ENCODE measurements at places on chromosomes 2 and 18.
A peak's percentile ranks its signal among the peaks of the same experiment; 100 is the strongest.

DNA sequence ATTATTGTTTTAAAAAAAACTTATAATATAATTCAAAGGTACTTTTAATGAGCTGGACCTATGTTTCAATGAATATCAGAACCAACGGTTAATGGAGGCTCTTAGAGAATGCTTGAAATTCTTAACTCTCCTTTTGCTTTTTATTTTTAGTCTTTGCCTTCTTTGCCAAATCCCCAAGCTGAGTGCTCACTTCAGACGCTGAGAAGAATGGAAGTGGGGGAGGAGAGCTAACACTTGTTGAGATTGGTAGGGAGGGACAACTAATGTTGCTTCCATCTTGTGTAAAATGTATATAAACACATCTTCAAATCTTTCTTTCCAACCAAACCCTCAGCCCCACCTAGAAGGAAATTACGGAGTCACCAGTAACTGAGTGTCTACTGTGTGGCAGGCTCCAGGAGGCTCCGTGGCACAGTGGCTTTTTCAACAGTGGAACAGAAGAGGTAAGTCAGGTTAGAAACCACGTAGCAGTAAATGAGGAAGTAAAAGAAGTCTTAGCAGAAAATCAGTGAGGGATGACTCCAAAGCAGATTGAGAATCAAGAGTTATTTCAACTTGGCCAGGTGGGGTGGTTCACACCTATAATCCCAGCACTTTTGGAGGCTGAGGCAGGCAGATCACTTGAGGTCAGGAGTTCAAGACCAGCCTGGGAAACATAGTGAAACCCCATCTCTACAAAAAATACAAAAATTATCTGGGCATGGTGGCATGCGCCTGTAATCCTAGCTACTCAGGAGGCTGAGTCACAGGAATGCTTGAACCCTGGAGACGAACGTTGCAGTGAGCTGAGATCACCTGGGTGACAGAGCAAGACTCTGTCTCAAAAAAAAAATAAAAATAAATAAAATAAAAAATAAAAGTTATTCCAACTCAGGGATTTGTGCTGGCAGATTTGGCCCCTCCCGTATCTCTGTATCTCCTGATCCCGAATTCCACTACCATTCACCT, 45.0 kb upstream of the CREB1 start:
- DNase-seq = no peak

- no peak for DNase-seq
Measured at GRCh38 chr2:22867973-22868372, 517.0 kb upstream of the KLHL29 start.

DNA sequence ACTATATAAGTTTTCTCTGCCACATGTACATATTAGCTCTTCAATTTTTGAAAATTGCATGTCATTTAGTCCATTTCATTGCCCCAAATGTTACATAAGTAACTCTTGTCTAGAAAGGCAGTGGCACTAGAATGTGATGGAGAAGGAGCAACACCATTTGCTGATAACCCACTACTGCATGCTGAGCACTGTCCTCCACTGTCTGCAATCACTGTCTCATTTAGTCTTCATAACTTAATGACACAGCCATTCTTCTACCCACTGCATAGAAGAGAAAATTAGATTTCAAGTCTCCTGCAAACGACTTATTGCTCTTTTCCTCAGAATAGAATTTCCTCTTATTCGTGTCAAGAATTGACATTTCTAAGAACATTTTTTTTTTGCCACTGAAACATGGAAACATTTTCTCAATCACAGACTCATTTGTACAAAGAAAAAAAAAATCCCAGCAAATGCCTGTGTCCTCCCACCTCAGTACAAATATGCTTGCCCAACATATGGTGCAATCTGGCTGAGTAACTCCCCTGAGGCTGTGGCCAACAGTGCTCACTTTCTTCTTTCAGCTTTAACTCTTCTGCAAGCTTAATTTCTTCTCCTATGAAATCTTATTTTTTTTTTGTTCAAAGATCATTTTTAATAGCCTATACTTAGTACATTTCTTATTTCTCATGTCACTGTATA, 768.6 kb upstream of the HS6ST1 start:
- no peak for DNase-seq

DNA sequence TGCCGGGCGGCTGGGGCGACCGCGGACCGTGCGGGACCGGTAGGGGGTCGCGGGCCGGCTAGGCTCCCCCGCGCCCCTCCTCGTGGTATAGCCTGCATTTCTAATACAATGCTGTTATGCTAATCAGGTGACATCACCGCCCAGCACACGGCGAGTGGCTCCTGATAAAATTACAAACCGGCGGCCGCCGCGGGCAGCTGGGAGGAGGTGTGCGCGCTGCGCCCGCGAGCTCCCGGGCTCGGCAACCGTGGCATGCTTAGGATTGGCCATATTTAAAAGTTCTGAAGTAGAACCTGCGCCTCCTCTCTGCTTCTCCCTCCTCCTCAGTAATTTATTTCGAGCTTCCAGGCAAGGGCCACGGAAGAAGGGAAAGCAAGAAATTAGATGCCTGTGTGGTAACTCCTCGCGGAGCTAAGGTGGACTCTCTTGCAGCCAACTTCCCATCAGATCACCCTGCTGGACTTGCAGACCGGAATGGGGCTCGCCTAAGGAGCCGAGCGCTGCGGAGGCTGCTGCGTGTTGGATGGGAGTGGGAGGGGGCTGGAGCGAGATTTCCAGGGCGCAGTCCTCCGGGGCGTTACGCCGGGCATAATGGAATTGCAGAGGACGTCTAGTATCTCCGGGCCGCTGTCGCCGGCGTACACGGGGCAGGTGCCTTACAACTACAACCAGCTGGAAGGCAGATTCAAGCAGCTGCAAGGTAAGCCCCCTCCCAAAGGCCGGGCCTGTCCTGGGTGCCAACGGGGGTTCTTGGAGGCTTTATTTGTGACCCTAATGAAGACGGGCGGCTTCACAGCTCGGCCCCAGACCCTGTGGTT, 102.3 kb downstream of the SPTBN1 start:
- DNase-seq = peak; percentile 51

- no peak for DNase-seq
Measured at GRCh38 chr2:10977621-10978020, 65.9 kb downstream of the KCNF1 start.

DNA sequence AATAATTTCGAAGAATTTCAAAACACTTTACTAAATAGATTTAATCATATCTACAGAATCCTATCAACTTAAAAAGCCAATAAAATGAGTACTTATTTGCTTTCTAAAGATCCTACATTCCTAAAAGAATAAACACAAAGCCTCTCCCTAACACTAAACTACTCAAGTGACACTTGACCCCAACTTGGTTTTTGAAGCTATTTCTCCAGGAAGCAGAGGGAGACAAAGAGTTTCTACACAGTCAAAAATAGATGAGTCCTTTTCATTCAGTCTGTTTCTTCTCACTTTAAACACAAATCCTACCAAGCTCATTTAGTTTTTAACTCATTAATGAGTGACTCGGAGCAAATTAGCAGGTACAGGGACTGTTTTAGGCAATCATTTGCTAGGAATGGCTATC, 2.1 kb downstream of the ATL2 start:
- no peak for DNase-seq

- no peak for DNase-seq
Measured at GRCh38 chr2:54876764-54877163, 153.3 kb downstream of the EML6 start.

DNA sequence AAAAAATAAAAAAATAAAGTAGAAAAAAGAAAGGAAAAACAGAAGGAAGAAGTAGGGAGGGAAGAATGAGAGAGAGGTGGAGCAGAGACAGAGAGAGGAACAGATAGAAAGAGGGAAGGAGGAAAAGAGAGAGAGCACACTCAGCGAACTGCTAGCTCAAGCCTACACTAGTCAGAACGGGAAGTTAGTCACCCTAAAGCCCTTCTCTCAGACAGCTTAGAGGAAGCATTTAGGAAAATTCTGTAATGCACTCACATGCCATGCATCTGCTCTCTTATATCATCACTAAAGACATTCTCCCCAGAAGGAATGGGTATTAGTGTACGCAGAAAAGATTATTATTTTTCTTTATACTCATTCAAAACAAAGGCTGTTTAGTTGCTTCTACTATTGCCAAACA, 68.1 kb upstream of the SULT1C3 start:
- DNase-seq = no peak

- DNase-seq = no peak
Measured at GRCh38 chr2:71720283-71720560, 266.9 kb downstream of the DYSF start.

DNA sequence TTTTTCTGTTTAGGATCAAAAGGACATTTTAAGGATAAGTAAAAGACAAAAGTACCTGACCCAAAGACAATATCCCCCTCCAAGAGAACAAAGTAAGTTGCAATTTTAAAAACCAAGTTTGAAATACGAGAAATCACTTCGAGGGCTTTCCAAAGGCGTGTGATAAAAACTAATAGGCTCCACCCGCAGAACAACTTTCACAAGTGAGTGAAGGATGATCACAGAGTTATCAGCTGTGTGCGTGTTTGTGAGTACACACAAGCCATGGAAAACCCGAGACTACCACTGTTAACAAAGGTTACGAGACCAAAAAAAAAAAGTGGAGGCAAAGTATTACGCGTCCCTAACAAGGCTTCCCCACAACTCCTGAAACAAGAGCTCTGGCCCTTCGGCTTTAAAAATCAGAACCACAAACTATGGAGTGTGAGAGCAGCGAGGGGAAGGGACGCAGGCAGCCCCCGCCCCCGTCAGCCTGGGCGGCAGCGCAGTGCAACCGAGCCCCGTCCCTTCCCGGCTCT, 719 bp downstream of the SMAD2 start:
- DNase-seq = no peak

GRCh38 chr18:11368020-11368419, 218.7 kb upstream of the PIEZO2 start:
- no peak for DNase-seq

DNA sequence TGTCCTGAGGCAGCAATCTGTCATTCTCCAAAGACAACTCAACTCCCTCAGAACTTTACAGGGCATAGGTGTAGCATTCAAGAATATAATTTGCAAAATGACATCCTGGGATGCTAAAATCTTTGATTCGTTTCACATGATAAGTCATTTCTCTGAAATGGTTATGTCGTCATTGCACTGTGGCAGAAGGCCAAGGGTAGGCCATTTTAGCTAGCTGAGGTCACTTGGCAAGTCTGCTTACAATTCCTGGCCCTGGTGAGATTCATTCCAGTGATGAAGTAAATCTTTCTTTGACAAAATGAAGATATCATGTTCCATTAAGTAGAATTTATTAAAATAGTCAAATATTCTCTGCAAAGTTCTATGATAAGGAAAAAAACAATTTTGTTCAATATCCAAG, 1410.3 kb upstream of the LRRTM1 start:
- DNase-seq = no peak

GRCh38 chr2:195490319-195490718, 166.7 kb upstream of the SLC39A10 start:
- no peak for DNase-seq

DNA sequence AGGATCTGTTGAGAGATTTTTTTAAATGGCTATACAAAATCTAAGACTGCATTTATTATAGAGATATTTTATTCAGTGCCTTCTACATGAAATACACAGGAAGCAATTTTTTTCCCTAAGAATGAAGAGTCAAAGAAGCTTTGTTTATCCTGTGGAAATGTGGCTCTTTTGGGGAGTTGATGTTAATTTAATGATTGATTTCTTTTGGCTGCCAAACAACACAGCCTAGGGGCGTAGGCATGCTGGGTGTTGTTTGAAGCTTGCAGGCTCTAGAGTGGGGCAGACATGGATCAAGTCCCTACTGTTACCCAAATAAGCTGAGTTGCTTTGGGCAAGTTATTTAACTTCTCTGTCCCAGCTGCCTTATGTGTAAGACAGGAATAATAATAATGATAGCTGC, 21.1 kb upstream of the PLEK start:
- no peak for DNase-seq
